ENCODE measurements at places on chromosomes 5 and 9.

GRCh38 chr5:163401271-163401670 is 36.1 kb upstream of the CCNG1 start:
- DNase-seq = no peak

- peak; percentile 30 for DNase-seq
These were observed 270.5 kb downstream of the NFIB start for GRCh38 chr9:14043483-14043882.

- DNase-seq = no peak
These were observed 39.2 kb upstream of the NEK6 start for GRCh38 chr9:124218438-124218982.

- peak; percentile 81 for DNase-seq
These were observed 59.8 kb upstream of the NFIB start for GRCh38 chr9:14373706-14374105.

DNA sequence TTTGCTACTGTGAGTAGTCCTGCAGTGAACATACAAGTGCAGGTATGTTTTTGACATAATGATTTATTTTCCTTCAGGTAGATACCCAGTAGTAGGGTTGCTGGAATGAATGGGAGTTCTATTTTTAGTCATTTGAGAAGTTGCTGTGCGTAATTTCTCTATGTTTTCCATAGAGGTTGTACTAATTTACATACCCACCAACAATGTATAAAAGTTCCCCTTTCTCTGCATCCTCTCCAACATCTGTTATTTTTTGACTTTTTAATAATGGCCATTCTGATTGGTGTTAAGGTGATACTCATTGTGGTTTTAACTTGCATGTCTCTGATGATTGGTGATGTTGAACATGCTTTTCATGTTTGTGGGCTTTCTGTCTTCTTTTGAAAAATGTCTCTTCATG is 64.7 kb upstream of the CTSL start:
- DNase-seq = no peak

DNA sequence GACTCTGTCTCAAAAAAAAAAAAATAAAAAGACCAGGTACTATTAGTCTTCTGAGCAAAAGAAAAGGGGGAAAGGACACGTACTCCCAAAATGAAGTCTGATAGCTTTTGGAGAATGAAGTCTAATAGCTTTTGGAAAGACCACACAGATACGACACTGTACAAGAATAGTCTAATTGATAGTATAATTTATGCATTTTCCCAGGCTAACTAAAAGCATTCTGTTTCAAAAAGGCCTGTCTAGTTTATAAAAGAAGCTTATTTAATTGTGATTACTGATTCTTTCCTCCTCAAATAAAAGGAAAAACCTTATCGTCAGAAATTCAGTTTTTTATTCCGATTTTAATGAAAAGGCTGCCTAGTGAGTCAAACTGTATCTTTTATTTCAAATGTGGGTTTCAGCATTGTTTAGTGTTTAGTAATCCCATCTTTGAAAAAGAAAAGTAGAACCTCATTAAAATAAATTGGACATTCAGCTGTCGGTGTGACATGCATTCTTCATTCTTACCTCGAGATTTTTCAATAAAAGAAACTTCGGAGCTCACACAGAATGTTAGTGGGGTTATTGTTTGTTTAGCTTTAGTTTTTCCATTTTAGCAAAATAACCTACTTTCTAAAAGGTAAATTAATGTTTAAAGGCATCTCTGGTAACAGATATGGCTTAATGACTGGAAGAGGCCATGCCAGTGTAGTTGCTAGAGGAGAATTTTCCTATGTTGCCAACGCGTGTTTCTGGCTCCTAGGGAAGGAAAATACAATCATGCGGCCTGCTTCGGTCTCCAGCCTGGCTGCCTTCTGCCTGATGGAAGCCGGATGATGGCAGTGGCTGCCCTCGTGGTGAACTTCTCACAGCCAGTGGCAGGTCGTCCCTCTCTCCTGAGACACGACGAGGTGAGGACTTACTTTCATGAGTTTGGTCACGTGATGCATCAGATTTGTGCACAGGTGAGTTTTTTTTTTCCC is 70.0 kb downstream of the NLN start:
- DNase-seq = no peak

GRCh38 chr5:37638897-37639296 is 200.9 kb downstream of the GDNF start:
- DNase-seq = peak; percentile 16

- no peak for DNase-seq
These were observed 15.6 kb downstream of the JADE2 start for GRCh38 chr5:134540747-134541733.

DNA sequence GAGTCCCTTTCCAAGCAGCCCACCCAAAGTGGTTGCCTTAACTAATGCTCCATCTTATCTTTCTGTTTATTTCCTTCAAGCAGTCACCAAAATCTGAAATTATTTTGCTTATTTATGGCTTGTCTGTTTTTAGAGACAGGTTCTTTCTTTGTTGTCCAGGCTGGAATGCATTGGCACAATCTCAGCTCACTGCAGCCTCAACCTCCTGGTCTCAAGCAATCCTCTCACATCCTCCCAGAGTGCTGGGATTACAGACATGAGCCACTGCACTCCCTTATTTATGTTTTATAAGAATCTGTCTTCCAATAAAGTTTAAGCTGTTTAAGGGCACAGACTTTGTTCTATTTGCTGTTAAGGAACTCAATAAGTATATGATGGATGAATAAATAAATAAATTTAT is 133.7 kb downstream of the GABRB2 start:
- no peak for DNase-seq

DNA sequence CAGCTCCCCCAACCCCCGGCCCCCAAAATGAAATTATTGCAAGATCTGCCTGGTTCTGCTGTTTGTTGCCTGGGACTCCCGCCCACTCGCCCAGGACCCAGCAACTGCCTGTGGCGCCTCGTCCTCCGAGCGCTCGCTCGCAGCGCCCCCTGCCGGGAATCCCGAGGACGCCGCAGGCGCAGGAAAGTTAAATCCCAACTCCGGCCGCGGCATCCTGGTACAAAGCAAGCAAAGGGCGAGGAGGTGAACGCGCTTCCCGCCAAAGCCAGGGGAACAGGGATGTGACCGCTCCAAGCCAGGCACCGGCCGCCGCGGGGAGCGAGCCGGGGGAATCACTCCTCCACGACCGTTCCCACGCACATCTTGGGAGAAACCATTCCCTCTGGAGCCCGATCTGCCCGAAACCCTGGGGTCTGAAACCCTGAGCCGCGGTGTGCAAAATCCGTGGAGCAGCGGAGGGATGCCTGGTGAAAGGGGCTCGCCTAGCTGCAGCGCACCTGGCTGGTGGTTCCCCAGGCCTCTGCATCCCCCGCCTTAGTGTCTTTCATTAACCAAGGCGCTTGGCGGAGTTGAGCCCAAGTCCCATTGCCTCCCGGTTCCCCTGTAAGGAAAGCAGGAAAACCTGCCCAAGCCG is 1.3 kb downstream of the SEMA5A start:
- DNase-seq = peak; percentile 76

- DNase-seq = no peak
These were observed 425 bp downstream of the PTPA start for GRCh38 chr9:129111528-129112151.

DNA sequence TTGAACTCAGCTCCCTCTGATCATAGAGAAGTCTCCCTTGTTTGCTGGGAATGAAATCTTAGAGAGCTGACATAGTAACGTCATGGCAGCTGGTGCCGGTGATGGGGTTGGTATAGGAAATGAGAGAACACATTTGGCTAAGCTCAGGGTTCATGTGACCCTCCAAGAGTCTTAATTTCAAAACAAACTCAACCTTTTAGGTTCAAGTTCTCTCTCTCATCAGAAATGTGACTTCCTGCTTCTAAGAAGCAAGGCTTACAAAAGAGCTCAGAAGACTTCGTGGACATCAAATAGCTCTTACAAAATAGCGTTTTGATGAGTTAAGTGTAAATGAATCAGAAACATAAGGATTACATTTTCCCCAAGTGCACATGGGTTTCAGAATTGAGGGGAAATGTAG is 97.3 kb downstream of the PAPPA start:
- DNase-seq = peak; percentile 54

DNA sequence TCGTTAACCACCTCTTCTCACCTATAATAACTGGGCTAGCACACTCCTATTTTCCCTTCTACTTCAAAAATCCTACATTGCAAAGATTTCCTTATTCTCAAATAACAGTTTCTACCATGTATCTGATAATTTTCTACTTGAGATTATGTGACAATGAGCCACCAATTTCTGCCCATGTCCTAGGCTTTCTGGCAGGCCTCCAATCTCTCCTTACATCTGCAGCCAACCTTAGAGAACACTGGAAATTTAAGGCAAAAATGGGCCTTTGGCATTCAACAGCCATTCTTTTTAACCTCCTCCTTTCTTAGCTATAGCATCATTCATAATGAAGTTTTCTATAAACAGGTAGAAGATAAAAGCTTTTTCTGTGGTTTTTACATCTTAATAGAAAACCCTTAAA is 225.1 kb downstream of the ARRDC3 start:
- no peak for DNase-seq

- no peak for DNase-seq
These were observed 15.1 kb downstream of the ADRB2 start for GRCh38 chr5:148841519-148841918.

- DNase-seq = peak; percentile 28
These were observed 180.6 kb downstream of the COMMD10 start for GRCh38 chr5:116265471-116265870.

DNA sequence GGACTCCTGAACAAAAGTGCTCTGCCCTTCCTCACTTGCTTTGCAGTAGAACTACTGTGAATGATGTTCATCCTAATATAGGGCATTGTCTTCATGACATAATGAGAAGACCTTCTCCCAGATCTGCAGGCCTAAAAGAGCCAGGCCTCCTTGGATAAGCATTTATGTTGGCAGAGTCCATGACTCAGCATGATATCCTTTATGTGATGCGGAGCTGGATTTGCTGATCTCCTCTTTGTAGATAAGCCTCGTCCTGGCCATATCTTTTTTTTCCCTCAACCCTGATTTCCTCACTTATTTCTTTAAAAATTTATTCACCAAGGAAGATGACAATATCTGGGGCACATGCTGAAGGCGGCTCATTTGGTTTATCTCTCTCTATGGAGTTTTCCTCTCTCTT is 62.4 kb upstream of the TAS2R1 start:
- DNase-seq = no peak

GRCh38 chr9:81737871-81738507 is 48.6 kb upstream of the TLE1 start:
- no peak for DNase-seq

DNA sequence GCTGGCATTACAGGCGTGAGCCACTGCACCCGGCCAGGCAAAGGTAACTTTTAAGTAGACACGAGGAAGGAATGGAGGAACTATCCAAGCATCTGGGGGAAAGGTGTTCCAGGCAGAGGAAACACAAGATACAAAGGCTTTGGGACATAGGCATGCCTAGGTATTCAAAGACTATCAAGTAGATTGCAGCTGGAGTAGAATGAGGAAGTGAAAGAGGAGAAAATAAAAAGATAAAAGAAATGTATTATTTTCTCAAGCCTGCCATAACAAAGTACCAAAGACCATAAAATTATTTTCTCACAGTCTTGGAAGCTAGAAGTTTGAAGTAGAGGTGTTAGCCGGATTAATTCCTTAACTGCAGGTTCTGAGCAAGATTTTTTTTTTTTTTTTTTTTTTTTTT is 39.9 kb upstream of the GRIN3A start:
- no peak for DNase-seq

- DNase-seq = no peak
These were observed 49.0 kb downstream of the DAPK1 start for GRCh38 chr9:87546704-87547103.

- peak; percentile 29 for DNase-seq
These were observed 56.5 kb downstream of the SIL1 start for GRCh38 chr5:139141446-139142204.

DNA sequence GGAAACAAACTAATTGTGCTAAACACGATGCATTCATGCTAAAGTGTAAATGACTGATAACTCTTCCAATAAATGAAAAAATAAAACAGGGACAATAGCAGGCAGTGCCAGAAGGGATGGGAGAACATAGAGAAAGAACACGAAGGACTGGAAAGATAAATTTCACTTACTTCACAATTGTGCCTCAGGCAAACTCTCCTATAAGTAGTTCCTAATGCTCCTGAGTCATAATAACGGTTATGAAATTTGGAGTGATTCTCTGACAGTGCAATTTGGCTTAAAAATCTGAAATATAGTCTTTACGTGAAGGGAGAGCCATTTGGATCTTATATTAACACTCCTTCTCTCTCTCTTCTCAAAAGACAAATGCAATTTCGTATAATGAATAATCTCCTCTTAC is 2218.5 kb downstream of the MAT2B start:
- DNase-seq = no peak

DNA sequence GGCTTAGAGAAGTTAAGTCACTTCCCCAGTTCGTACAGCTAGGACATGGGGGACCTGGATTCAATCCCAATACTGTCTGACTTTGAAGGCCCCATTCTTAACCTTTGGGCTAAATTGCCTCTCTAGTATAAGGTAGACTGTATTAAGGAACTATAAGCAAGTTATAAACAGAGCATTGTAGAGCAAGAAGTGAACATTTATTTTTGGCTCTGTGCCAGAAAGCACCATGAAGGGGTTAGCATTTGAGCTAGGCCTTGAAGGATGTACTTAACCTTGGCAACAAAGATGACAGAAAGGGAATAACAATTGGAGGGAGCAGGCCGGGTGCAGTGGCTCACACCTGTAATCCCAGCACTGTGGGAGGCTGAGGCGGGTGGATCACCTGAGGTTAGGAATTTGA is 32.8 kb downstream of the GALNT10 start:
- no peak for DNase-seq

DNA sequence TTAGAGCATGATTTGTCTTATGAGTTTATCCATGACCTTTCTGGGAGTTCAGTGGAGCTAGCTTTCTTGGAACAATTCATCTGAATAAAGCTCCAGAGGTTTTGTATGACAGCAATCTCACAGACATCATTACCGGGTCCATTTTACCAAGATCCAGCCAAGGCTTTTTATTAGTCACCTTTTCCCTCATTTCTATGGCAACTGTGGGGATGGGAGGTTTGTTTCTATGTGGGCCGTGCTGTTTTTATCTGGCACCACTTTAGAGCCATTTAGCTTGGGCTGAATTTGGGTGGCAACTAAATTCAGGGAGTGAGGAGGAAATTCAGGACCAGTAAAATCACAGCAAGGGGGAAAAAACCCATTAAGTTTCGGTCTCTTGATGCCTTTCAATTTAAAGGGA is 245.7 kb downstream of the NSG2 start:
- no peak for DNase-seq

DNA sequence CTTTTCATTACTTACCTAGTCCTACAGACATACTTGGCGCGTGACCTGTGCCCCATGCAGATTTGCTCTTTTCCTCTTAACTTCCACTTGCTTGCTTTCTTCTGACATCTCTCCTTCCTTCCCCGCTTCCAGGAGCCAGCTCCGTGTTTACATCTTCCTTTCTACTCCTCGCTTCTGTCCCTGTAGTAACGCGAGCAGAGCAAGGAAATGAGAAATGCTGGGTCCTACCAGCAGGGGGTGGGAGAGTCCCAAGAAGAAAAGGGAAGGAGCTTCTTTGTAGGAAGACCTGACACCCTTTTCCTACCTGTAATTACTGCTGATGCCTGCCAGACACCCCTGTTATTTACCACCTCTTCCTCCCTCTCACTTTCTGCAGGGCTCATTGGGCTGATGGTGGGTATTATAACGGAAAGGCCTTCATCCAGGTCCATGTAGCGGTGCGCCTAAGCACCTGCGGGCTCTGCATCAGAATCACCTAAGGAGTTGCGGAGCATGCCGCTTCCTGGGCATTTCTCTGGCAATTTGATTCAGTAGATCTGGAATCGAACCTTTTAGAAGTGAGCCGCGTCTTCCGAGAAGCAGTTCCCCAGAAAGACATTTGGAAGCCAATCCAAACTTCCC is 1260.8 kb upstream of the WWC1 start:
- no peak for DNase-seq

- DNase-seq = no peak
These were observed 102.5 kb downstream of the ST8SIA4 start for GRCh38 chr5:100800562-100800961.

- no peak for DNase-seq
These were observed 113.7 kb upstream of the OTULINL start for GRCh38 chr5:14467886-14468285.

Data from skin of body (tissue), 3 donors.